ENCODE measurements at places on chromosomes 1 and 21.

DNA sequence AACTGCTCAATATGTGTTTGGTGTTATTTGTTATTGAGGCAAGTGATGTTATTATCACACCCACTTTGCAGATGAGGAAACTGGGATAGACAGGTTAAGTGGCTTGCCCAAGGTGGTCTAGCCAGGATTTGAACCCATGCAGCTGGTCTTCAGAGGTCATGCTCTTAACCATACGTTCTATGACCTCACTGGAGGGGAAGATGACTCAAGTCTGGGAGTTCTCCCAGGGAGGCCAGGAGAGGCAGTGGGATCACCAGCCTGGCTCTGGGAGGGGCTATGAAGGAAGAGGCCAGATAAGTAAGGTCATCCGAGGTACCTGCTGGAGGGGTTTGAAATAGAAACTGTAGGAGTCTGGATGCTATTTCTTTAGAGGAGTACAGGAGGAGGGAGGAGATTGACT lies 95.3 kb downstream of the NAV1 start:
- DNase-seq: no peak

GRCh38 chr1:16727190-16728111 lies 12.9 kb upstream of the RNU1-4 start:
- peak; percentile 60 for DNase-seq

DNA sequence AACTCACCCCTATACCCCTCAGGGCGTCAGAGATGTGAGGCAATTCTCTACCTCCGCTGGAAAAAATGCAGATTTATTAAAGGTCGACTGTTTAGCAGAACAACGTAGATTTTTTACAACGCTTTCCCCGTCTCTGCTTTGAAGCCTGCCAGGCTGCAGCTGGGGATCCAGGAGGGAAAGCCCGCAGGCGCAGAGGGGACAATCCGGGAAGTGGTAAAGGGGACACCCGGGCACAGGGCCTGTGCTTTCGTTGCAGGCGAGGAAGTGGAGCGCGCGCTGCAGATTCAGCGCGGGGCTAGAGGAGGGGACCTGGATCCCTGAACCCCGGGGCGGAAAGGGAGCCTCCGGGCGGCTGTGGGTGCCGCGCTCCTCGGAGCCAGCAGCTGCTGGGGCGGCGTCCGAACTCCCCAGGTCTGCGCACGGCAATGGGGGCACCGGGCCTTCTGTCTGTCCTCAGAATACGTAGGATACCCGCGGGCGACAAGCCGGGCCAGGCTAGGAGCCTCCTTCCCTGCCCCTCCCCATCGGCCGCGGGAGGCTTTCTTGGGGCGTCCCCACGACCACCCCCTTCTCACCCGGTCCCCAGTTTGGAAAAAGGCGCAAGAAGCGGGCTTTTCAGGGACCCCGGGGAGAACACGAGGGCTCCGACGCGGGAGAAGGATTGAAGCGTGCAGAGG lies 5.5 kb downstream of the SIM2 start:
- DNase-seq: no peak

- peak; percentile 34 for DNase-seq
Measured at GRCh38 chr1:177181631-177182291, 11.0 kb downstream of the BRINP2 start.

DNA sequence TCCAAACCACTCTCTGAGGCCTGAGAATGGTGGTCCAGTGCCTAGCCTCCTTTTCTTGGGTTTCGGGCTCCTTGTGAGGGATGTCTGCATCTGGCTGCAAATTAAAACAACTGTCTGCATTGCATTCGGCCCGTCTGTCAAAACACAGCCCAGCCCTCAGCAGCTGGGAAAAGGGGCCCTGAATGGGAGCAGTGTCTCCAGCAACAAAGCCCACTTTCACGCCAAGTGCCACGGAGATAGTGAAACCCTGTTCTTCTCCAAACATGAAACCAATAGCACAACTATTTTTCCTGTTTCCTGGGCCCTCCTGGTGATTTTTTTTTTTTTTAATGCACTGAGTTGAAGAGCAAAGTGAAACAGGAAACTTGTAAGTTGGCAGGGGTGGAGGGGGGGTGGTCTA lies 138.4 kb downstream of the PLXNA2 start:
- no peak for DNase-seq

DNA sequence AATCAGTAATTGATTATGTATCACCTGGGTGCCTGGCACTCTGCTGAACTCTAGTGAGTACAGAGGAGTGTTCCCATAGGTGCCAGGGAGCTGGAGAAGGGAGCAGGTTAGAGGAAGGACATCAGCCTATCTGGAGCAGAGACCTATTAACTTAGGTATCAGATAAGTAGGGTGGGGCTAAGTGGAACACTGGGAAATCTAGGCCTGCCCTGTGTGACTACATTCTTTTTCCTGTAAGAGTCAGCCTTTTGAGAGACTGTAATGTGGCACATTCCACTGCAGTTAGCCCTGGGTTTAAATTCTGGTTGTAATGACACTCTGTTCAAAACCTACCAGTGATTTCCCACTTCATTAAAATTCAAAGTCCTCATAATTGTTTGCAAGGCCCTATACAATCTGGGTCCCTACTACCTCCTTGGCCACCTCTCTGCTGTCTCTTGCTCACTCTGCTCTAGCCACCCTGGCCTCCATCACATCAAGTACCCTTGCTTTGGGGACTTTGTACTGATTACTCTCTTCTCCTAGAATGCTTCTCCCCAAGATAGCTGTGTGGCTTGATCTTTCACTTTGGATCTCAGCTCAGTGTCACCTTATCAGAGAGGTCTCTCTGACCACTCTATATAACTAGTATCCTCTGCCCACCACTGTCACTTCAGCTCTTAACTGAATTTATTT lies 12.9 kb downstream of the STX12 start:
- DNase-seq: no peak

DNA sequence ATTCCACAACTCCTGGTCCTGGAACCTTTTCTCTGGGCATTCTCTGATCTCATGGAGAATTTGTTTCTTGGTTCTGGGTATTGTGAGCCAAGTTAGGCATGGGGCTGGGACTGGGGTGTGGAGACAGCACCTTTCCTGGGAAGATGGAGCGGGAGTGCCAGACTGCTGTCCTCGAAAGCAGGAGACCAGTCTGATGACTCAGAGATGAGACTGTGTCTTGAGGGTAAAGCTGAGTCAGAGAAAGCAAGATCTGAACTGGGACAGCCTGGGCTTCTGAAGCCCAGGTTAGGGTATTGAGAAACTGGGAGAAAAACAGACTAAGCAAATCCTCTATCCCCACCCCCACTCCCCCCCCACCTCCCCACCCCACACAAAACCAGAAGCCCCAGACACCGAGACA lies 2.2 kb upstream of the KANK4 start:
- no peak for DNase-seq

DNA sequence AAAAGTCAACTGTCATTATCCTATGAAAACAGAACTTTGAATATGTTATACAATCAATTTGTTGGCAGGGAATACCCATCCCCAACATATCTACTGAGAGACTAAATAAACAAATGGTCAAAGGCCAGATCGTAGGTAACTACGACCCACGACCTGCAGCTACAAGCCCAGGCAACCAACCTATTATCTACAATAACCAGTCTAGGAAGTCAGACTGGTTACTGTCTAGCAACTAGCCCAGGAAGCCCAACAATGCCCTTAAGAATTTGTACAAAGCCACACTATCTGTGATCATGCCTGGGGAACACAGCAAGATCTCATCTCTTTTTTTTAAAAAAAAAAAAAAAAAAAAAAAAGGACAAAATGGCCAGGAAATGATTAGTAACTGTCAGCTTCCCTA lies 58.7 kb downstream of the SMYD3 start:
- DNase-seq: no peak

GRCh38 chr1:154999571-155000410 lies 2.8 kb upstream of the ZBTB7B start:
- peak; percentile 72 for DNase-seq

- no peak for DNase-seq
Measured at GRCh38 chr1:114607223-114607622, 25.8 kb upstream of the BCAS2 start.

- peak; percentile 50 for DNase-seq
Measured at GRCh38 chr1:38026592-38027200, 14.2 kb downstream of the UTP11 start.

DNA sequence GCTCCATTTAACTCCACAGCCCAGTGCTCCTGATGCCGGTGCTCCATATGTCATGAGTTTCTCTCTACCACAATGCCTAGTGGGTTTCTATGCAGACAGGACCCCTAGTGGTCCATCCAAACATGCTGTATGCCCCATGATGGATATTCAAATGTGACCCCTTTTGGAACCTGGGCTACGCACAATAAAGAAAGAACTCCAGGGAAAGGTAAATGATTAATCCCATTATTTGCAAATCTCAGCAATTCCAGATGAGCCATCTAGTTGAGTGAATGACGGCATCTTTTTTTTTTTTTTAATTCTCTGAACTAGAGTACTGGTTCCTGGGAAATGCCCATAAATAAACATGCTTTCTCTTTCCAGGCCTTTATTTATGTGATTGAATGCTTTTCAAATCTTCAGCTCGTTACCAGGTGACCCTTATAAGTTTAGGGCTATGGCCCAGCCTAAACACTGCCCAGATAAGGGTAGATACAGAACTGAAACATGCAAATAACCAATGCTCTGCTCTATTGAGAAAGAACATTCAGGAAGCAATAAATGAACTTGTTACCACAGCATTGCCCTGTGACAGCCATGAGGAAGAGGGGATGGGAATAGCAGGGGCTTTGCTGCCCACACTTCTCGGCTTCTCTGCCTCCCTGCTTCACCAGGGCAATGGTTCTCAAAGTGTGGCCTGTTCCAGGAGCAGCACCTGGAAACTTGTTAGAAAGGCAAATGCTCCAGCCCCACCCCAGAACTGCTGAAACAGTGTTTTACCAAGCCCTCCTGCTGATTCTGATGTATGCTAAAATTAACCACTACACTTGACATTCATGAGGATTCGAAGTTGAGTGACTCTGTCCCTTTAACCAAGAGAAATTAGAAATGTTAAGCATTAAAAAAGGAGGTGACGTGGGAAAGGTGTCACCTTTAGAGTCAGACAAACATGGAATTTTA lies 151.7 kb downstream of the SEC16B start:
- no peak for DNase-seq

GRCh38 chr1:71667216-71667615 lies 586.4 kb upstream of the ZRANB2 start:
- no peak for DNase-seq

DNA sequence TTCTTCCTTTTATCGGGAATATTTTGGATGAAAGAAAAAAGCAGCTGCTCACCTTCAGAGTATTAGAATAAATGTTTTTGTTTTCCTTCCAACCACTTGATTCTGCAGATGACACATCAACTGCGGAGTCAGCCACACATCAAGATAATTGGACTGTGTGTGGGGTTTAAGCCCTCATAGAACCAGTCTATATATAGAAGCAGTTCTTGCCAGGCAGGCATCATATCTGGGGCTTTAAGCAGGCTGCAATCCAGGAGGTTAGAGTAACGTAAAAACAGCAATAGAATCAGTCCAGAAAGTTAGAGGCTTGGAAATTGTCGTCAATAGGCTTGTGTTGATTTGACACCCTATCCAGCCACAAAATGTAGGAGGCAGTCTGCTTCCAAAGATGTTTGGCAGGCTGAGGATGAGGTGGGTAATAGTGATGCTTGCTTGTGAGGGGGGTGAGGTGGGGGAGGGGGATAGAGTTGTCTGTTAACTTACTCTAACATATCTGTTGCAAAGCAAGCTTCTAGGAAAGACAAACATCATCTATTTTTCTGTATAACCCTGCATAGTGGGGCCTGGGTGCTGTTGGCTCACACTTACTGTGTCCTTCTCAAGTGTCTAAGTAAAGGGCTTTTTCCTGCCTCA lies 64.8 kb downstream of the PEX14 start:
- no peak for DNase-seq

- DNase-seq: no peak
Measured at GRCh38 chr21:45975020-45975666, 6.4 kb upstream of the COL6A1 start.

DNA sequence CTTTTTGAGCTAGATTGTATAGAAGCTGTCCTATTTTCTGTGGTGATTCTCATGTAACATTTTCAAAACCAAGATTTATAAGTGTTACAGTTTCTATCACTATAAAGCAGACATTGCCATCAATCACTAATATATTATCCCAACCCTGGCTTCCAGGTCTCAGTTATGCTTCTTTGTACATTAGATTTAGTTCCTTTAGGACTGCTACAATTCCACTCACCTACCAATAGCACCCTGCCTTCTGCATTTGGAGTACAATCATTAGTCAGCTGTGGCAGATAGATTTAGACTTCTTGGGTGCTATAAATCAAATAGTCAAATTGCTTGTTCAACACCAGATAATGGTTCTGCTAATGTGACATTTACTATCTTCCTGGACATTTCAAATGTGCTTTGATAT lies 281.6 kb downstream of the BRINP3 start:
- no peak for DNase-seq

- no peak for DNase-seq
Measured at GRCh38 chr1:21875621-21876063, 61.5 kb downstream of the HSPG2 start.

GRCh38 chr1:222953585-222953984 lies 138.7 kb downstream of the DISP1 start:
- DNase-seq: no peak

Data from activated T-cell treated with anti-CD3 and anti-CD28 coated beads for 48 hours (primary cell).